Sigmoid colon (tissue), 7 donors: ENCODE measurements at places on chromosomes 5 and 9. TPM values are rescaled to one million over a fixed set of nuclear protein-coding genes. Genes with fewer than 3 reads are reported as not detected.

DNA sequence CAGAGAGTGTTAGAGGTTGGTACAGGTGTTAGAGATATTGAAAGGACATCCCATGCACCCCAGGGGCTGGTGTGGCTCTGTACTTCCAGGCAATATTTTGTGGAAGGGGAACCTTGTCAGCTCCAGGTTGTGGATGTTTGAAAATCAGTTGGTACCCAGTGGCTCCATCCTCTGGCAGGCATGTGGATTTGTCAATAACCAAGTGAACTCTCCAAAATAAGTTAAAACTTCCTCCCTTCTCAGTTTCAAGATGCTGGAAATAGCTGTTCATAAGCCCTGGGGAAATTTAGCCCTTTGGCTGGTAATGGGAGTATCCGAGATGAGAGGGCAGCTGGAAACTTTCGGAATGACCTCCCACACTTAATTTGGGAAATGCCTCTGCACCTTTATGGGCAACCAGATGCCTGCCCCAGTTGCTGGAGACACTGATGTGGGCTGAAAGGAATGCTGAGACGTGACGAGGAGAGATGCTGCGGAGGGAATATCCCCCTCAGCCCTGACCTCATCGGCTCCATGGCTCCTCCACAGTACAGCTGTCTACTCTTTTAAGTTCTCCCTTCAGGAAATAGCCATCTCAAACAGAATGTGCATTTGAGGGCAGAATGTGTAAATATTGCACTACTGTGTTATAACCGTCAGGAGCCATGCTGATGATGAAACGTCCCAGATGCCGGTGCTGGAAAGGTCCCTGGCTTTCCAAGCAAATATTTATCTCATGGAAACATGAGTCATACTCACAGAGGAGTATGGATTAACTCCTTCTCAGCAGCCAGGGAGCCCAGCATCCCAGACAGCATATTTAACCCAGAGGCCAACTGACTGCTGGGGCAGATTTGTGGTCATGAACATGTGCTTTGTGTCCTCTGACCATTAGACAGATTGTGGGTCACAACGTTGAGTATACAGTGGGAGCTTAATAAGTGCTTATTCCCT, 29.5 kb downstream of the TGFBI start:
- H3K4me1 ChIP-seq = peaks cover 3% of the 10 kb centered on the region
- no peaks in the 10 kb centered on the region for H3K27me3 ChIP-seq
- H3K4me3 ChIP-seq = no peak overlapping the region
- peak; percentile 90 for DNase-seq

- H3K4me1 ChIP-seq = no peaks in the 10 kb centered on the region
- DNase-seq = no peak
- H3K36me3 ChIP-seq = no peaks in the 10 kb centered on the region
- H3K27me3 ChIP-seq = no peaks in the 10 kb centered on the region
- no peak overlapping the region for H3K27ac ChIP-seq
Observed at GRCh38 chr5:120874081-120874862, 410.2 kb downstream of the PRR16 start.

FOXE1 gene
- not detected for total RNA-seq

- no peaks in the 10 kb centered on the region for H3K27me3 ChIP-seq
- no peak overlapping the region for H3K4me3 ChIP-seq
- H3K27ac ChIP-seq = no peak overlapping the region
- H3K4me1 ChIP-seq = no peaks in the 10 kb centered on the region
Observed at GRCh38 chr9:114777821-114778609, 27.8 kb downstream of the TNFSF15 start.

GRCh38 chr5:13552361-13552760, 392.1 kb downstream of the DNAH5 start:
- H3K4me1 ChIP-seq = no peaks in the 10 kb centered on the region
- no peak overlapping the region for H3K4me3 ChIP-seq
- no peaks in the 10 kb centered on the region for H3K27me3 ChIP-seq

PCDHGA6 gene
- 5.4 TPM for total RNA-seq

- H3K4me3 ChIP-seq = no peak overlapping the region
- no peak for DNase-seq
- peaks cover 75% of the 10 kb centered on the region for H3K36me3 ChIP-seq
- H3K27ac ChIP-seq = no peak overlapping the region
- peaks cover 42% of the 10 kb centered on the region for H3K4me1 ChIP-seq
Observed at GRCh38 chr9:115084157-115084556, 33.8 kb downstream of the TNC start.

IL3 gene
- not detected for total RNA-seq

DNA sequence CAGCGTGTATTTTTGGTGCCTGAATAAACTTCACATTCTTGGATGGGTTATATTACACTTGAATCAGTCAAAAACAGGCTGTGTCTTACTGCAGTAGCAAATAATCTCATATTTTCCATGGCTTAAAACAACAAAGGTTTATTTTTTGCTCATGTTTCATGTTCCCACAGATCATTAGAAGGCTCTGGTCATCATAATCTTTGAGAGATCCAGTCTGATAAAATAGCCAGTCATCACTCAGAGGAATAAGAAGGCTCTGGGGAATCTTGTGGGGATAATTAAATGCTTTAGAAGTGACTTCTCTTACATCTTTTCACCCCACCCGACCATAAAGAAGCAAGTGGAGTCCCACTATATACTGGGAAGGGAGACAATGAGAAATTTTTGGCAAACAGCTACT, 417.7 kb downstream of the PSAT1 start:
- no peaks in the 10 kb centered on the region for H3K27me3 ChIP-seq
- no peak overlapping the region for H3K4me3 ChIP-seq
- H3K27ac ChIP-seq = no peak overlapping the region

PTPN3 gene
- 1.7 TPM for total RNA-seq

PLAC8L1 gene
- total RNA-seq = 0.82 TPM

DNA sequence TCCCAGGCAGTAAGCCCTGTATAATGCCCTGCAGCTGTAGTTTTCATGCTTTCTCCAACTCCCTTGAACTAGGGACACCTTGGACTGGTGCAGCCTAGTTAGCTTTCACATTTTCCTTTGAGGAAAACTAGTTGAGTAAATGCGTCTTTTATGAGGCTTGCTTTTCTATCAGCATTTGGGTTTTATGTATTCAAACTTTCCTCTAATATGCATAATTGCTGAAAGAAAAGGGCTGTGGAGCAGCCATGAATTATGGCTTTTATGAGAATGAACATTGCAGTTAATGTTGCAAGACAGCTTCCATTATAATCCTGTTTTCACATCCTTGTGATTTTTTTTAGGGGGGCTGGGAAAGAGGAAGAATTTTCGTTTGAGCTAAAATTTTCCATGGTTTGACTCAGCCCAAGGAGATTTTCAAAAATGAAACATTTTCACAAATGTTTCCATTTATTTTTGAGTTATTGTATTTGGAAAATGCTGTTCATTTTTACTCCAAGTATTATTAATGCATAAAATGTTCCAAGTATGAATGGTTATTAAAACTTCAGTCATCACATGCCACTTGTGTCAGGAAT, 57.9 kb upstream of the PPP3R2 start:
- H3K36me3 ChIP-seq = no peaks in the 10 kb centered on the region
- H3K4me1 ChIP-seq = no peaks in the 10 kb centered on the region

GRCh38 chr5:111863801-111864200, 106.8 kb upstream of the NREP start:
- H3K27ac ChIP-seq = no peak overlapping the region
- H3K4me1 ChIP-seq = peaks cover 20% of the 10 kb centered on the region
- no peak overlapping the region for H3K4me3 ChIP-seq
- H3K36me3 ChIP-seq = no peaks in the 10 kb centered on the region
- no peaks in the 10 kb centered on the region for H3K27me3 ChIP-seq

GRCh38 chr5:96297290-96297689, 135.8 kb downstream of the PCSK1 start:
- no peaks in the 10 kb centered on the region for H3K4me1 ChIP-seq
- H3K4me3 ChIP-seq = no peak overlapping the region
- peak; percentile 64 for DNase-seq
- no peaks in the 10 kb centered on the region for H3K36me3 ChIP-seq

DNA sequence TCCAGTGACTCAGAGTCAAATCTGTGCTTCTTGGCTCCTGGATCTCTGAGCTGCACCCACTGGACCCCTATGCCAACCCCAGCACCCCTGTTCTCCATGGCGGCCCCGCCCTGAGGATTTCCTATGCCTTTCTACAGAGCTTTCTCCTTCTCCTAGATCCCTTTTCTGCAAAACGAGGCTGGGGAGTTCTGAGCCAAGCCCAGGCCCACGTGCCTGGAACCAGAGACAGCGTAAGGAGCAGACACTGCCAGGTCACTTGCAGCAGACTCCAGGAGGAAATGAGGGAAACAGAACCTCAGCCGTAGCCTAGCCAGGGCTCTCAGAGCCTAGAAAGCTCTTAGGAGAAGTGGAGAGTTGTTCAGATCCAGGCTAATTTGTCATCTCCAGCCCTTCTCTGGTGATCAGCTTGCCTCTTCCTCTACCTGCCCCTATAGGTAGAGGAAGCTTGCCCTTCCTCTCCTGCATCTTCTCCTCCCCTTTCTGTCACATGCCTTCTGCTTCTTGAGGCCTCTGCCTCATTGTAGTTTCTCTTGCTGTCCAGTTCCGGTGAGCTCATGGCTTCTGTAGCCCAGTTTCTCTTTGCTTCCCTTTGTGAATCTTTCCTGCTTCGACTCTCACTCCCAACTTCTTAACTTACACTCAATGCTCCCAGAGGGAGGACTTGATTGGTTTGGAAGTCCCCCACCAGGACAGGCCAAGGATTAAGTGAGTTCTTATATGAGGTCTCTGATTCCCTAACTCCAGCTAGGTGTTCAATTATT, 163.4 kb downstream of the RGS3 start:
- no peaks in the 10 kb centered on the region for H3K36me3 ChIP-seq
- peak overlapping the region; percentile 41 for H3K27ac ChIP-seq
- no peaks in the 10 kb centered on the region for H3K27me3 ChIP-seq
- no peak overlapping the region for H3K4me3 ChIP-seq
- H3K4me1 ChIP-seq = peaks cover 10% of the 10 kb centered on the region

FGD3 gene
- 5.3 TPM for total RNA-seq

DNA sequence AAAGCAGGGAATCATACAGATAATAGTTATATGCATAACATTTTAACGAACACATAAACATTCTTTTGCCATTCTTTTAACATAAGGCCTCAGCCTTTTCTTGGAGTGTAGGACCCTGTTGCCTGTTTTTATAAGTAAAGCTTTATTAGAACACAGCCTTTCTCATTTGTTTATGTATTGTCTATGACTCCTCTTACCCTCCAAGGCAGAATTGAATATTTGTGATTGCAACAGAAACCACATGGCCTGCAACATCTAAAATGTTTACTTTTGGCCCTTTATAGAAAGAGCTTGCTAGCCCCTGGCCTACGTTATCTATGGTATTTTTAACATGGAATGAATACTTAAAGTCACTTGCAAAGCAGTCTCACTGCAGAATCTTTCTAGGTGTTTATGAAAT, 2.6 kb downstream of the SLC31A1 start:
- no peaks in the 10 kb centered on the region for H3K36me3 ChIP-seq
- peaks cover 35% of the 10 kb centered on the region for H3K4me1 ChIP-seq
- no peak for DNase-seq
- no peak overlapping the region for H3K27ac ChIP-seq
- H3K4me3 ChIP-seq = no peak overlapping the region

DNA sequence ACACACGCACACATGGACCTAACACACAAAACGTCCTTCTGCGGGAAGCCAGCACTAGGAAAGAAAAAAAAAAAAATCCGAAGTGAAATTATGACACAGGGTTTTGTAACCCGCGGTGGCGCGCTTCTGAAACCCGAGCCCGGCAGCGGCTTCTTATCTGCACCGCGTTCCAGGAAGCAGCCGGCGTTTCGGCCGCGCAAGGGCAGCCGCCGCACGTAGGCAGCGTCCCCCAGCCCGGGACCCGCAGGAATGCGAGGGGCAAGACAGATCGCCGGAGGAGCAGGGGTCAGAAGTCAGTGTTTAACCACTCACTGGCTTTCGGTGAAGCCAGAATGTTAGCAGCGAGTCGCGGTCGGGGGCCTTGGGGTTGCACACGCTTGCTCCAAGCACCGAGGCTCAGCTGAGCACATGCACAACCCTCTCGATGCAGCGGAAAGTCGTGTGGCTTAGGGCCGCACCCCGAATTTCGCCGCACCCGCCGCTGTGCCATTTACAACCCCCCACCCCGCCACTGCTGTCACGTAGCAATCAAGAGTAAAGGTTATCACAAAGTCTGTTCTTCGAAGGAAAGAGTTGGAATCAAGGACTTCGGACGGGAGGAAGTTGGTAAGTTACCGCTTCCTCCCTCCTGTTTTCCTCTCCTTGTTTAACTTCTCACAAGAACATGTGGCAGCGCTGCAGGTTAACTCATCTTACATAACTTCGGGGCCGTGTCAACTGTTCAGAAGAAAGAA, 167.9 kb downstream of the AUH start:
- H3K36me3 ChIP-seq = no peaks in the 10 kb centered on the region
- peak; percentile 94 for DNase-seq
- H3K4me3 ChIP-seq = peak overlapping the region; percentile 48
- peak overlapping the region; percentile 96 for H3K27ac ChIP-seq
